NCI-H510A (cell line): ENCODE measurements at places on chromosomes 7 and 10.

DNA sequence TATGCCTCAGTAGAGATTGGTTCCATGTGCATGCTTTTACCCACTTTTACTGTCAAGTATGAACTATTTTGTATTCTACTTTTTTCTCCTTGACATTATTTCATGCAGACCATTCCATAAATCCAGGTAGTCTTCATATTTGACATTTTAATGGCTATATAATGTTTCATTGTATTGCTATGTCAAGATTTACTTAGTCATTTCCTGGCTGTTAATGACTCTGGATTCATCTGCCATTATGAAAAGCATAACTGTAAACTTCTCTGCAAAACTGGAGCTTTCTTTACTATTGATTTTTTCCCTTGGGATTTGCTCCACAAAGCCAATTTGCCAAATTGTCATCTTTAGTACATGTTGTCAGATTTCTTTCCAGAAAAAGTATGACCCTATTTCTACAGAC lies 6.8 kb upstream of the MSRB2 start:
- DNase-seq, result no peak

DNA sequence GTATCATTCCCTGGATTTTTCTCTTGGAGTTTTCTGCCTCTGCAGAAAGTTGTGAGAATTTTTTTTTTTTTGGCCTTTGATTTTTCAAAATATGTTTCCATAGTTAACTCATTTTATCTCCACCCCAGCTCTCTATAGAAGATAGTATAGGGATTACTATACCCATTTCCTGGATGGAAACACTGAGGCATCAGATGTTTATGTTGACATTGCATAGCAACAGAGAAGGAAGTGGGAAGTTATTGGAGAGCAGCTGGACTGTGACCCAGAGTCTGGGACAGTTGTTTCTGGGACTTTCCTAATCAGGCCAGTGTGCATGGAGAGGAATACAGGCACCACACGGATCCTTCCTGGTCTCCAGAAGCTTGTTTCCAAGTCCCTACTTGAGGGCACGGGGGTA lies 158.0 kb downstream of the CDH23 start:
- DNase-seq, result no peak

GRCh38 chr10:86972613-86973380 lies 4.5 kb downstream of the ADIRF start:
- DNase-seq, result no peak

DNA sequence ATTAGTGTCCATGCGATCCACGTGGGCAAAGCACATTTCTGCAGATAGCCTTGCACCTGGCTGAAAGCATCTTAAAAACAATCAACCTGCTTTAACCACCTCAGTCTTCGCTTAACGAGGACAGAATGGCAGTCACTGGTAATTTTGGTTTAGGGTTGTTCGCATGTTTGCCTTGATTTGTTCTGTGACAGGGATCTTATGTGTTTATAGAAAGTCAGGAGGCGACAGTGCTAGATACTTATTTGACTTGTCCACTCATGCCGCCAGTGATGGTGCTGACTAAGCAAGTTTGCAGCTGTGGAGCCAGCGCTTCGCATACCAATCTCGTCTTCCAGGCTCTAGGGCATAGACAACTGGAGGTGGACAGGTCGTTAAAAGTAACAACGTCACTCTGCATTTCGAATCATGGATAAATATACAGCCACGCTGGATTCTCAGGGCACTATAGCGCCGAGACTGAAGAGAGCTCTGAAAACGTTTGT lies 1.2 kb upstream of the TMEM243 start:
- no peak for DNase-seq

DNA sequence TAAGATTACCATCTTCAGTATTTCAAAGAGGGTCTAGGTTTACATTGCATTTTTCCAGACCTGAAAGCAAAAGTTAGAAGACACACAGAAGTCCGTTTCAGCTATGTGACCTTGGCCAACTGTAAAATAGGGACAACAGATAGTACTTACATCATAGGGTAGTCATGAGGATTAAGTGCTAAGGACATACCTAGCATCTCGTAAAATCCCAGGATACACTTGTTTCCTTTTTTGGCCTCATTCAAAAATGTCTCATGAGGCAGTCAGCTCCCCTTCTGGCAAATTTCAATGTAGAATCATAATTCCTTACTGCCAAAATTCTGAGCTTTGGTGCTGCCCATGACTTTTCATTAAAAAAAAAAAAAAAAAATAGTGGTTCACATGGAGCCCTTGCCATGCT lies 6.4 kb upstream of the DUSP5 start:
- no peak for DNase-seq

DNA sequence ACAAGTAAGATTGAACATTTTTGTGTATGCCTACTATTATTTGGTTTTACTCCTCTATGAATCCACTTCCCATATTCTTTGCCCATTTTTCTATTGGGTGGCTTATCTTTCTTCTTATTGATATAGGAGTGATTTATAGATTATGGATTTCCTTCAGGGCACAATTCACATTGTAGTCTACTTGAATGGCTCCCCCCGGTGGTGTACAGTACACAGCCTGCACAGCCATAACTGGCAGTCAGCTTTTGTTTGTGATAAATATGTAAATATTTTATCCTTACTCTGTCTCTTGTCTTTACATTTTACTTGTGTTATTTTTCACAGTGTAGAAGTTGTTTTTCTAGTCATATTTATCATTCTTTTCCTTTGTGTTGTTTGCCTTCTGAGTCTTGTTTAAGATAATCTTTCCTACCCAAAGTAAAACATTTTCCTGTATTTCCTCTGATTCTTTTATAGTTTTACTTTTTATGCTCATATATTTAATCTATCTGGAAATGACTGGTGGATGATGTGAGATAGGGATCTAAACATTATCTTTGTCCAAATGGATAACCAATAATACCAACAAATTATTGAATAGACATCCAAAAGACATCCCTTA lies 23.9 kb upstream of the CALD1 start:
- no peak for DNase-seq

GRCh38 chr7:136324073-136324704 lies 347.0 kb upstream of the MTPN start:
- DNase-seq, result no peak

- DNase-seq, result no peak
Observed at GRCh38 chr10:124602121-124602561, 140.5 kb downstream of the LHPP start.

DNA sequence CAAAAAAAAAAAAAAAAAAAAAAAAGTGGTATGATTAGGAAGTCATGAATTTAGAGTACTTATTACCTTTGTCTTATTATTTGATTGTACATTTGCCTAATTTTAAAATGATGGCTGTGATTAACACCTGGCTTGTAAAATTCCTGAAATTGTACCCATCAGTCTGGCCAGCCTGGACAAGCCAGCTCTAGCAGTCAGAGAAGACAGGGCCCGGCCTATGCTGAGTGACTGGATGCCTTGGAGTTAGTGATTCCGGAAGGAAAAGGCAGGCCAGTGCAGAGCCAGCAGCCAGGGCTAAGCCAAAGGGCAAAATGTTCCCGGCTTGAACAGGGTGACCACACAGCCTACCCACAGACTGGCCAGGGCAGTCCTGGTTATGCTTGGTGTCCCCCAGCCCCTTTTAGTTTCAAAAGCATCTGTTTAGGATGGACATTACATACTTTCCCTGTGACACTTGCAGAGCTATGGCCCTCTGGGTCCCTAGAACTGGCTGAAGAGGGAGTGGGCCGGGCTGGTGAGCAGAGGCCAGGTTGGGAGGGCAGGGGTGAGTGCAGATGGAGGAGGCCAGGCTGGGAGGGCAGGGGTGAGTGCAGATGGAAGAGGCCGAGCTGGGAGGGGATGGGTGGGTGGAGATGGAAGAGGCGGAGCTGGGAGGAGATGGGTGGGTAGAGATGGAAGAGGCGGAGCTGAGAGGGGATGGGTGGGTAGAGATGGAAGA lies 61.7 kb downstream of the PROSER2 start:
- no peak for DNase-seq

GRCh38 chr7:42495256-42495655 lies 258.2 kb upstream of the GLI3 start:
- DNase-seq, result no peak

- no peak for DNase-seq
Observed at GRCh38 chr10:3057946-3058345, 9.4 kb upstream of the PFKP start.

- DNase-seq, result no peak
Observed at GRCh38 chr10:57247271-57247670, 886.2 kb upstream of the ZWINT start.

DNA sequence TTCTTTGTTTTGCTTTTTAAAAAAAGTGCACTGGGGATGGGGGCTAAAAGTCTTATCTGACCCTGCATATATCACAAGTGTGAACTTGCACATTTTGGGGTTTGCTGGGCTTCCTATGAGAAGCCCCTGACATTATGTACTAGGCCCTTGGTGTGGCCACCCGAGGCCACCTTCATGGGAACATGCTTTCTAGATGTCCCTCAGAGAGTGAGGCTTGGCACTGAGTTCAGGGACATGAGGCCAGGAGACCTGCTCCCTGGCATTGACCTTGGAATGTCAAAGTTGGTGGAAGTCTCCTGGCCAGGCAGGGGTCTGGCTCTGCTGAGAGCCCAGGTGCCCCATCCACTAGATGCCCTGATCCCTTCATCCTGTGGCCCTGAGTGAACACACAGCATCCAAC lies 536.2 kb downstream of the TCERG1L start:
- DNase-seq, result no peak

DNA sequence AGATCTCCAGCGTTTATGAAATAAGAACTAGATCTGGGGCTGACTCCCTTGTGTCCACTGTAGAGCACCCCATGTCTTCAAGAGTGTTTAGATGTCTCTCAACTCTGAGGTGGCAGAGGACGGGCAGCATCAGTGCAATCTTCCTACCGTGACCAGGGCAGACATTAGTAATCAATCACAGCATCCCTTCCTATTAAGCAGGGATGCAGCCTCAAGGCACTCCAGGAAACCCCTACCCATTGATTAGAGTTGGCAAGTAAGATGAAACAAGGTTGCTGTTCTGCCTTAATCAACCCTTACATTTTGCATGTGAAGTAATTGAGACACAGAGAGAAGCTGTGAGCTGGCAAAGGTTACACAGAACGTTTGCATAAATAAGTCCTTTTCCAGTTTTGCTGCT lies 283.7 kb upstream of the ZMIZ1 start:
- DNase-seq, result no peak

DNA sequence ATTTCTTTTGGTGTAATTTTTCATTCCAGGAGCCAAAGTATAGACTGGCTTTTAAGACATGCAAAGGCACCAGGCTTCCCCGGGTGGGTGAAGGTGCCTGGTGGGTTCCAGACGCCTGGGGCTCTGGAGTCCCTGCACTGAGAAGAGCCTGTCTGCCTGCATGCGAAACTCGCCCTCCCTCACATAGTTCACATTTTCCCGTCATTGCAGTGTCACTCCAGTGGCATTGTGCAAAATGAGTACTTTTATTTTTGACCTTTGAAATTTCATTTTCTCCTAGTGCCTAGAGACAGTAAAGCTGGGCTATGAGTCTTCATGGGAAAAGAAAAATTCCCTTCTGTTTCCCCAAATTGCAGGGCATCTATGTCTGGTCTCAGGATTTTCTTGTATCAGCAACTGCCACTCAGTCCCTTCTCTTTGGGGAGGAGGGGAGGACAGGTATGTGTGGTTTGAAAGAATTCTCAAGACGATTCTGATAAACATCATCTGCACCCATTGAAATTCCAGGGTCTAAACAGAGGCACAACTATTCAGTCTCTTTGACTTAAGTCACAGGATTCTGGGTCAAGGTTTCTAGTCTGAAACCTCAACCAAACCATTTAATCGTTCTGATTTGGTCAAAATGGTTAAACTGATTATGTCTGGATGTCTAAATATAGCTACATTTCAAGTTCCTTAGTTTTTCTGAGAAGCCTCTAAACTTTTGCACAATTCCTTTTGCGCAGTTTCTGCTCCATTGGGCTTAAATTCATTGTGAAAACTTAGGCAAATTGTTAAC lies 107.8 kb downstream of the CYP26A1 start:
- DNase-seq, result no peak

DNA sequence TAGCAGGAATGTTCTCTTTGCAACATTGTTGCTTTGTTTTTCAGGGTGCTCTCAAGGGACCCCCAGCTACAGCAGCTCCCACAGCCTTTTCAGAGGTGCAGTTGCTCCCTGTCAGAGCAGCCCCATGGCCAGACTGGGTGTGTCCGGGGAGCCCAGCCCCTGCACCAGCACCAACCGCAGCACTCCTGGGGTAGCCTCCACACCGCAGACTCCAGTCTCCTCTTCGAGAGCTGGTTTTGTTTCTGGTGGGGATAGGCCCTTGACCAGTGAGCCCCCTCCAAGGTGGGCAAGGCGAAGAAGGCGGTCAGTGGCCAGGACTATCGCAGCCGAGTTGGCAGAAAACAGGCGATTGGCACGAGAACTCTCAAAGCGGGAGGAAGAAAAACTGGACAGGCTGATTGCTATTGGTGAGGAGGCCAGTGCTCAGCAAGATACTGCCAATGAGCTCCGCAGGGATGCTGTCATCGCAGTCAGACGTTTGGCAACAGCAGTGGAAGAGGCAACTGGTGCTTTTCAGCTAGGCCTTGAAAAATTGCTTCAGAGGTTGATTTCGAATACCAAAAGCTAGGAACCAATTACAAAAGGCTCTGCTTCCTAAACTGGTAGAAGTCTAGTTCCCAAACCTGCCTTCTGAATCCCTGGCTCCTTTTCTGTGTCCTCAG lies 5.4 kb downstream of the HSPA14 start:
- DNase-seq, result no peak

DNA sequence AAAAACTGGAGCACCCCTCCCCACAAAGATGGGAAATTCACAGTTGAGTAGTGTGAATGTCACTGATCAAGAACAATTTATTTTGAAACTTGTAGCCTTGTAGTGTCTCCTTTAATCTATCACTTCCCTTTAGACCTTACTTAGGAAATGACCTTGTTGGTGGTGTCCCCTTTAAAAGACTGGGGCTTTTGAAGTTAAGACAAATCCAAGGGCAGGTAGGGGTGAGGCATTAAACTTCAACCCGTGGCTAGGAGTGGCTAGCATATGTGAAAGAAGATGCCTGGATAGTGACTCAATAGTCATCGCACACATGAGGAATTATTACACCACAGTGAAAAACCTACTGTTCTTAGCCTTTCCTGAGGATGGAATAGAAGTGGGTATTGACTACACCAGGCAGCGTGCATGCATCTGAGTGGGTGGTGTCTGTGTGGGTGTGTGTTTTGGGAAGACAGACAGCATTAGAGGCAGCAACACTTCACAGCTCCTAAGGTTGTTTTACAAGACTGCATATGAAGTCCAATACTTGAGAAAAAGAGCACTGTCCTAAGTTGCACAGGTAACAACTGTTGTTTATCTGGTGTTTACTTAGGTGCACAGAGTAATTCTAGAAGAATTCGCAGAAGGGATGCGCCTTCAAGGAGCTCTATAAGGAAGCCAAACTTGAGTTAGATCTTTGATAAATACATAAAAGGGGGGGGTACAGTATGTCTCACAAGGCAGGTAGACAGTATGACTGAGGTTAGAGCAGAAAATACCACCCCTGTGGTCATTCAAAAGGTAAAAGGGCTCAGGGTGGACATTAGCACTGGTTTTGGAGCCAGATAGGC lies 32.9 kb downstream of the ABLIM1 start:
- no peak for DNase-seq
